ENCODE measurements at places on chromosomes 1 and 21. TPM values are rescaled to one million over a fixed set of nuclear protein-coding genes. Genes with fewer than 3 reads are reported as not detected.

The SERINC2 gene
- total RNA-seq: 26.9 TPM

The OR2T11 gene
- total RNA-seq: not detected

The OLIG2 gene
- total RNA-seq: not detected

The A3GALT2 gene
- total RNA-seq: not detected

The POMGNT1 gene
- total RNA-seq: 39.8 TPM

The CD244 gene
- total RNA-seq: not detected

The CYYR1 gene
- total RNA-seq: not detected

The MATN1 gene
- 0.10 TPM for total RNA-seq

The RNU1-4 gene
- 6.1 TPM for total RNA-seq

The CFHR1 gene
- total RNA-seq: 0.15 TPM

The PINK1 gene
- 34.2 TPM for total RNA-seq

The SPRR2F gene
- not detected for total RNA-seq

The LAPTM5 gene
- total RNA-seq: 0.28 TPM

The RNF186 gene
- not detected for total RNA-seq

The FMOD gene
- not detected for total RNA-seq

The KIF14 gene
- total RNA-seq: 9.0 TPM

The KCNQ4 gene
- 0.27 TPM for total RNA-seq

The RORC gene
- not detected for total RNA-seq

The MROH9 gene
- not detected for total RNA-seq

The DMBX1 gene
- total RNA-seq: 0.61 TPM

The DIRAS3 gene
- total RNA-seq: 0.85 TPM

The PLA2G2C gene
- not detected for total RNA-seq
